ENCODE measurements at places on chromosomes 5 and 9. TPM values are rescaled to one million over a fixed set of nuclear protein-coding genes. Genes with fewer than 3 reads are reported as not detected.
A peak's percentile ranks its signal among the peaks of the same experiment; 100 is the strongest.

GRCh38 chr9:94212091-94212490, 47.0 kb upstream of the ZNF169 start:
- no peak for DNase-seq

- no peak for DNase-seq
These were observed 90.3 kb downstream of the FBXO38 start for GRCh38 chr5:148474025-148474511.

DNA sequence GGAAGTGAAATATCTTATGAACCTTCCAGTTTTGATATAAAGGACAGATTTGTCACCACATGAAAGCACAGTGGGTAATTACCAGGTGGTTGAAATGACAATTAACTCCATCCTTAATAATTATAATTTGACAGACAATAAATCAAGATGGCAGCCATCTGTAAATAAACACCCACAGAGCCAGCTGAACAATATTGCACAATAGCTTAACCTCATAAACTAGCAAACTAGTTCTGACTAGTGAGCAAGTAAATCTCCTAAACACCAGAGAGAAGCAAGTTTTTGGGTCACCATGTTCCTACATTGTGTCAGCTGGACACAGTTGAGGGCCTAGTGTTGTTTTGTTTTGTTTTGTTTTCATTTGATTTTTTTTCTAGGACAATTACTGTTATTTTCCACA, 577.4 kb downstream of the ACTL7B start:
- no peak for DNase-seq

DNA sequence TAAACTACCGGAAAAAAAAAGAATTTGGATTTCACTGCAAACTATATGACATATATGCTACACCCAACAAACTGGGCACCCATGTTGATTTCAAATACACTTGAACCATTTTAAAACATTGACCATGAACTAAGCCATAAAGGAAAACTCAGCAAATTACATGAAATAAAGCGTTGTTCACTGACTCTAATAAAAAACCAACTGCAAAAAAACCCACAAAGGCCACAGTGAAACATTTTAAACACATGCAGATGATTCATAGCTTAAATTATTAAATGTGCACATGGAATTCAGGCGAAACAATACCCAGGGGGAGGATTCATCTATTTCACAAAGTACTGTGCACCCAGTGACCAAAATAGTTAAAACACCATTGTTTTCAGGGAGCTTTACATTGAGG, 33.3 kb downstream of the MTRR start:
- DNase-seq: no peak

- DNase-seq: peak; percentile 60
These were observed 24.7 kb upstream of the TIFAB start for GRCh38 chr5:135476615-135477581.

DNA sequence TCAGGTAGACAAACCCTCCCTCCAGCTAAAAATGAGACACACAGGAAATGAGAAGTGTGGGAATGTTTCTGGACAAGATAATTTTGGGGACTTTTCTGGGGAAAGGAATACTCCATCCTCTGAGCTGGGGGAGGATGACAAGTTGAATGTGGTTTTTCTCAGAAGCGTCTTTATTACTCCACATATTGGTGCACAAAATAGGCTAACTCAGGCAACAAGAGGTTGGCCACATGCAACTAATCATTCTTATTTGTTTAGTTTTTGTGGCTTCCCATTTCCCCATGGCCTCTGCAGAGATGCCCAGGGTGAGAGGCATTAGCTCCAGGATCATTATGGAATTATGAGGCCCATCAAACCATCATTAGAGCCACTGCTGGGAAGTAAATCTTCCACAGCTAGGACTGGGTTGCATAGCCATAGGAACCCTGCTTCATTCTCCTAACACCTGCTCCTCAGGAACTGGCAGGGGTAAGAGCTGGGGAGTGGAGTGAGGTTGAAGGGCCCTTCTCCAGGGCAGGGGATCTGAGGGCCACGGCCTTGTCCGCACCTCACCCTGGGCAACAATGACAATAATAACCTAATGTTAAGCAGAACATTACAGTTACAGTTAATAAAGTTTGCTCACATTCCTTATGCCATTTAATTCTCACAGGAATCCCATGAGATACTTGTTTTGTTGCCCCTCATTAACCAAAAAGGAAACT, 9.3 kb upstream of the SIL1 start:
- DNase-seq: no peak

The IFNB1 gene
- 0.05 TPM for polyA plus RNA-seq

The C9 gene
- not detected for polyA plus RNA-seq

- DNase-seq: no peak
These were observed 28.5 kb downstream of the KCNMB1 start for GRCh38 chr5:170360709-170361108.

DNA sequence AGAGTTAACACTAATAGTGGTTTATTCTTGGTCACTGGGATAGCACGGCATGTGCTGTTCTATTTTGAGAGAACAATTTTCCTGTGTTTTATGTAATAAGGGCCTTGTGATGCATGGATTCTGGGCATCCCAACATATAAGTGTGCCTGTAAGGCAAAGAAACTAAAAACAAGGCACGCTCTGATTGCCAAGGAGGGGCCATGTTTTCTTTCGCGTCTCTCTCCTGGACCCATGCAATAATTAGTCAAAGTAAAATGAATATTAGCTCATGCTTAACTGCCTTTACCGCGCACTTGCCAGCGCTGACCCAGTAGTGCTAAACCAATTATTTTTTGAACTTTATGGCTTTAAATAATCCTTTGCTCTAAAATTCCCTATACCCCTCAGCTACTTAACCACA, 140.9 kb downstream of the PSAT1 start:
- no peak for DNase-seq

The NUTM2F gene
- polyA plus RNA-seq: 0.04 TPM

The HSPB3 gene
- 1.7 TPM for polyA plus RNA-seq

DNA sequence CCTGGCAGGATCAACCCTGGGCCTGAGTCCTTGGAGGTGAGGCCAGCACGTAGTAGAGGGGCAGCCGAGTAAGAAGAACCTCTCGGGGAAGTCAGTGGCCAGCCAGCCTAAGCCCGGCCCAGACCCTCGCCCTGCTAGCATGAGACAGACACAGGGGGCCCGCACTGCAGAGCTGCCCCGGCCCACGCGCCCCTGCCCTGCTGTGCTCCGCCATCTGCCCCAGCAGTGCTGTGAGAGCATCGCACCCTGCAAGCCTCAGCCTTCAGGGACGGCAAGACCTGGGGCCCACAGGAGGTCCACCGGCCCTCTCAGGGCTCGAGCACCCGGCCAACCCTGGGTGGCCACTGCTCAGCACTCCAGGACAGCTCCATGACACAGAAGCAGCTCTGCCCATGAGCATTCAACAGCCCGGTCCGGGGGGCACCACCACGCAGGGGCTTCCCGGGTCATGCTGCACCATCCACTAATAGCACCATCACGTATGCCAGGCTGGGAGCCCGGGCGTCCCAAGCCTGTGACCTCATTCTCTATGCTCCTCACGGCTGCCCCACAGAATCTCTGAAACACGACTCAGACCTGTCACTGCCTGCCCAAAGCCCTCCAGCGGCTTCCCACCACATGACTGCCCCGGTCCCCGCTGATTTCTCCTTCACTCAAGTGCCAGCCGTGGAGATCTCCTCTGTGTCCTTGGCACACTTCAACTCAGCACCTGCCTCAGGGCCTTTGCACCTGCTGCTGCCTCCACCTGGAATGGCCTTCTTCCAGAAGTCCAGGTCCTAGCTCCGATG, 38.1 kb downstream of the ADAMTS2 start:
- no peak for DNase-seq

DNA sequence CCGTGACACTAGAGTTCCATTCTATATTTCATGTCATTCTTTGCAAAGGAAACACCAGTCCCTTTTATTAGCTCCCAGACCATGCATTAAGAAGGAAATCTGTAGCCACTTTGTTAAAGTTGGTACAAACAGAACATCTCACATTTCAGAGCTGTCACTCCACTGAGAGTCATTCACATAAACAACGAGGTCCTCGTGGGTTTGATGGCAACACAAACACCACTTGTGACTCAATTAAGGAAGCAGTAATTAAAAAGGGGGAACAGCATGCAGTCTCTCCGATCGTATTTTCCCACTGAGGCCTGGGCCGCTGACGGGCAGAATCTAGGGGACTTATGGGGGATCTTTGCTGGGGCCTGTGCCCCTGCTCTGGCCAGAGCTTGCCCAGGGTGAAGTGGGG, 94.2 kb upstream of the ZNF618 start:
- no peak for DNase-seq

DNA sequence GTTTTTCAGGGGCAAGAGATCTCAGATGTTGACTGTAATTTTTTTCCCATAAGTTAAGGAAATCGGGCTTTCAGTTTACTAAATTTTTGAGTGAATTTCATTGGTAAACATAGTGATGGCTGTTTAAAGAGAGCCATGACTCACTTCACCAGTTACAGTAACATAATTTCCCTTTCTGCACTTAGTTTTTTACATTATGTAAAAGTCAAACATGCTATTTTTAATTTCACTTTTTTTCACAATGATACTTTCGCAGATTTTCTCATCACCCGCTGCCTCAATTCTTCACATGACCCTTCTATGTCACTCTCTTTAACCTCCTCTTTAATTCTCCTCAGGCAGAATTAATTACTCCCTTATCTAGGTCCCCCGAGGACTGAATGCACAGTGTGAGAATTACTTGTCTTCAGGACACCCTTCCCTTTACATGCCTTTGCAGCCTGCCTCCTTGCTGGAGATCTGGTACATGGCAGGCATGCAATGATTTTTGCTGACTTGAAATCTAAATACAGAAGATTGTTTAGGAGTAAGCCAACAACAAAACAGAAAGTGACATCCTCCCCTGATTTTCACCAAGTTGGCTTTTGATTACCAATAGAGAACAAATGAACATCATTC, 217.5 kb upstream of the S1PR3 start:
- DNase-seq: no peak

DNA sequence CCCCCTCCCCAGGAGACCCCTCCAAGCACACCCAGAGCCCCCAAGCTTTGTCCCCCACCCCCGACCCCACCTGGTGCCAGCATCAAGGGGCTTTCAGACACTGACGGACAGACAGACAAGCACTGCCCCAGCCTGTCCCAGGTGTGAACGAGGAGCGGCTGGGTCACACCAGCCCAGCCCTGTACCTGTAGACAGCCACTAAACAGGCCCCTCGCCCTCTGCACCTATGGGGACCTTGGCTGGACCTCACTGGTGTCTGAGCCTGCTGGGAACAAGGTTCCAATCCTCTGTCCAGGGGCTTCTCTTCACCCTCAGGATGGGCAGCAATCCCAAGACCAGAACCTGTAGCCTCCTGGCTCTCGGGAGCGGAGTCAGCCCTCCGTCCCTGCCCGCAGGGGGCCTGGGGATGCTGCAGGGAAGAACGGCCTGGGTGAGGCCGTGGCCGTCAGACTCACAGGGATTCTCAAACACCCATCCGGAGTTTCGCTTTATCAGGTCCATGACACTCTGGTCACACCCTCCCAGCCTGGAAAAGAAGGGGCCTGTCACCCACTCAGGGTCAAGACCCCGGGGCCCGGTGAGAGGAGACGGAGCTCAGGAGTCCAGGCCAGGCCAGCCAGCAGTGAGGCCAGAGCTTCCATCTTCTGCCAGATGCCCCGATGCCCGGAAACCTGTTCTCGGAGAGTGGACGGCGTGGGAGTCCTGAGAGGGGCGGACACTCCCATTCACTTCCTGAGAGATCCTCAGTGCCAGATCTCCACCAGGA, 2.8 kb downstream of the LCN6 start:
- DNase-seq: no peak

DNA sequence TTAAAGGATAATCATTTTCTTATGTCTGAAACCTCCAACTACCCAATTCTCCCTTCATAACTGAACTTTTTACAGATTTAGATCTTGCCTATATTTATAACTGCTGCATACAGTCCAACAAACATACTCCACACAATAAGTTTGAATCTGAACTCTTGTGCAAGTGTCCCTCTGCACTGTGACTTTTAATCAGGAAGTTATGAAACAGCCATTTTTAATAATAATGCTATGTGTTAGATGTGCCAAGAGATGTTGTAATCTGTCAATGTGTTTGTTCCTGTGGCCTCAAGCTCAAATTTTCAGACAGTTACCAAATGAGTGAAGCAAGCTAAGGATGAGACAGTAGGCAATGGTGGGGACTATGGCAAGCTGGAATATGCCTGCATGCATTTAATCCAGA, 57.6 kb upstream of the MTAP start:
- no peak for DNase-seq

DNA sequence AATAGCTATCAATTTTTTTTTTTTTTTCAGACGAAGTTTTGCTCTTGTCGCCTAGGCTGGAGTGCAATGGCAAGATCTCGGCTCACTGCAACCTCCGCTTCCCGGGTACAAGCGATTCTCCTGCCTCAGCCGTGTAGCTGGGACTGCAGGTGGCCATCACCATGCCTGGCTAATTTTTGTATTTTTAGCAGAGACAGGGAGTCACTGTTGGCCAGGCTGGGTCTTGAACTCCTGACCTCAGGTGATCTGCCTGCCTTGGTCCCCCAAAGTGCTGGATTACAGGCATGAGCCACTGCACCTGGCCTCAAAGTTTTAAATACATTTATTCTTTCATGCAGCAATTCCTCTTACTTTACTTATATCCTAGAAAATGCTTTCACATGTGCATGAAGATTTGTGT, 17.6 kb downstream of the TRIM14 start:
- DNase-seq: no peak

The GDF9 gene
- polyA plus RNA-seq: 0.14 TPM

DNA sequence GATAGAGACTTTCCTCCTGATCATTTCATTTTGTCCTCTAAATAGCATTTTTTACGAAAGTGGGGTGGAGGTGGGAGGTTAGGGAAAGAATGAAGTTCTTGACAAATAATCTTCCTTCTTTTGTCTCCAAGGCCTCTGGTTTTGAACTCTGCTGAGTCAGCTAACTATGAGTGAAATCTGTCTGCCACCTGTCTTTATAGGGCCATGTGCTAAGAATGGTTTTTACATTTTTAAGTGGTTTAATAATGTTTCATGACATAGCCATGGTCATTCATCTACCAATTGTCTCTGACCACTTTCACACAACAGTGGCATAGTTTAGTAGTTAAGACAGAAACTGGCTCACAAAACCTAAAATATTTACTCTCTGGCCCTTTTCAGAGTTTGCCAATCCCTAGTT, 7.6 kb downstream of the MAN2A1 start:
- DNase-seq: no peak

DNA sequence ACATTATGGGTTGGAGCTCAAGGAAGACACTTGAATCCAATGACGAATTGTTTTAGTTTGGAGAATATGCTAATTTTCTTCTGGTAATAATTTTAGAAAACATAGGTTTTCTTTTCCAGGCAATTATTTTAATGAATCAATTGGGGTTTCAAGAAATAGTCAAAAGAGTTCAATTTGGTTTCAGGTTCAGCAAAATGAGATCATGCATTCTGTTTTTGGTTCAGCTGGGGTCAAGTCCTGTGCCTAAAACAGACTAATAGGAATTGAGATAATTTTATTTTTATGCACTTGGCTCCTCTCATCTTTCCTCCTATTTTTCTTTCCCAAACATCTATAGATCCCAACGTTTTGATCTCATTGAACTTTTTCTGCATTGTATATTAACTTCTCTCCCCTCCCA, 596.8 kb downstream of the RAB3C start:
- DNase-seq: no peak

Data from lung (tissue), 17 donors.